Amniotic epithelial cell (primary cell): ENCODE measurements at places on chromosomes 4 and X.

- peak; percentile 64 for DNase-seq
These were observed 55.5 kb upstream of the FBXW7 start for GRCh38 chr4:152591396-152591795.

DNA sequence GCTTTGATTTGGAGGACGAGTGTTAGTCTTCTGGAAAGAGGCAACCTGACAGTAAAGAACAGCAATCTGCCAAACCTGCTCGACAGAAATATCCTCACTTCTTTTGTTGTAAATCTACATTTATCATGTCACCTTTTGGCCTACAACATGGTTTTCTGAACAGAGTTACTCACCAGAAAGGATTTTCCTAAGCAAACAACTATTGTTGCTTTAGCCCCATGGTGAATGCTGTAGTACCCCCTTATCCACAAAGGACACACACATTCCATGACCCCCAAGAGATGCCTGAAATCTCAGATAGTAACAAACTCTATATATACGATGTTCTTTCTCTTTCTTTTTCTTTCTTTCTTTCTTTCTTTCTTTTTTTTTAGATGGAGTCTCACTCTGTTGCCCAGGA is 42.7 kb downstream of the TMEM150C start:
- DNase-seq = no peak

DNA sequence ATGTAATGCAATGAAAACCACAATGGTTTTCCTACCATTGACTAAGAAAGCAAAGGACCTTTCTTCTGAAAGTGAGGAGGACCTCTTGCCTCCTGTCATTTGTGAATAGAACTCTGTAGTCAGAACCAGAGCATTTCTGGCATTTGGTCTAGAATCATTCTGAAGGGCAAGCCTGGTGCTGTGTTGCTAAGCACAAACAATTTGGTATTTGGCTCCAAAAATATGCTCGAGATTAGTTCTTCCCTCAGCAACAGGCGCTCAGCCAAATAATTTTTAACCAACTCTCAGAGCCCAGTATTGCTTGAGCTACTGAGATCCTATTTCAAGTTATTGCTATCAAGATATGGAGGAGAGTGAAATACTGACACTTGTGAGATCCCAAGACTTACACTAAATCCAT is 71.0 kb downstream of the SNCA start:
- DNase-seq = peak; percentile 80

- DNase-seq = no peak
These were observed 89.9 kb upstream of the MAOA start for GRCh38 chrX:43566170-43566569.

GRCh38 chrX:46918434-46918833 is 6.2 kb downstream of the JADE3 start:
- no peak for DNase-seq

- DNase-seq = no peak
These were observed 24.3 kb downstream of the PSAPL1 start for GRCh38 chr4:7410446-7410845.

- DNase-seq = no peak
These were observed 182.4 kb upstream of the CXXC4 start for GRCh38 chr4:104677116-104677515.

- no peak for DNase-seq
These were observed 2.8 kb downstream of the ACSL1 start for GRCh38 chr4:184823014-184823413.

GRCh38 chr4:112287258-112287989 is 1.7 kb upstream of the TIFA start:
- no peak for DNase-seq

DNA sequence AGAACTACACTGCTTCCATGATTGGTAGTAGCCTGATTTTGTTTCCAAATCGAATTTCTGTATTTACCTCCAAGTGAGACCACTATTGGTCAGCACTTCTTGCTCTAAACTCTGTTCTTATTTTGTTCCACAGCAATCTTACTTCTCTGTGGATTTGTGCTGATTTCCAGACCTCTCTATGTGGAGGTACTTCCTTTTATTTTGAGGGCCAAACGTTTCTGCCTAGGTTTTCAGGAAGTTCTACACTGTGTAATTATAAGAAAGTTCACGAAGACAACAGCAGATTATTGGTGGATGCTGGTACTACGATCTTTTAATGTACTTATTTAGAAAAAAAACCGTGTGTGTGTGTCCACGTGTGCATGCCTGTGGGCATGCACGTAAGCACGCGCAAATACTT is 46.7 kb downstream of the DTHD1 start:
- no peak for DNase-seq

GRCh38 chr4:127533028-127533700 is 99.6 kb upstream of the INTU start:
- DNase-seq = peak; percentile 21

DNA sequence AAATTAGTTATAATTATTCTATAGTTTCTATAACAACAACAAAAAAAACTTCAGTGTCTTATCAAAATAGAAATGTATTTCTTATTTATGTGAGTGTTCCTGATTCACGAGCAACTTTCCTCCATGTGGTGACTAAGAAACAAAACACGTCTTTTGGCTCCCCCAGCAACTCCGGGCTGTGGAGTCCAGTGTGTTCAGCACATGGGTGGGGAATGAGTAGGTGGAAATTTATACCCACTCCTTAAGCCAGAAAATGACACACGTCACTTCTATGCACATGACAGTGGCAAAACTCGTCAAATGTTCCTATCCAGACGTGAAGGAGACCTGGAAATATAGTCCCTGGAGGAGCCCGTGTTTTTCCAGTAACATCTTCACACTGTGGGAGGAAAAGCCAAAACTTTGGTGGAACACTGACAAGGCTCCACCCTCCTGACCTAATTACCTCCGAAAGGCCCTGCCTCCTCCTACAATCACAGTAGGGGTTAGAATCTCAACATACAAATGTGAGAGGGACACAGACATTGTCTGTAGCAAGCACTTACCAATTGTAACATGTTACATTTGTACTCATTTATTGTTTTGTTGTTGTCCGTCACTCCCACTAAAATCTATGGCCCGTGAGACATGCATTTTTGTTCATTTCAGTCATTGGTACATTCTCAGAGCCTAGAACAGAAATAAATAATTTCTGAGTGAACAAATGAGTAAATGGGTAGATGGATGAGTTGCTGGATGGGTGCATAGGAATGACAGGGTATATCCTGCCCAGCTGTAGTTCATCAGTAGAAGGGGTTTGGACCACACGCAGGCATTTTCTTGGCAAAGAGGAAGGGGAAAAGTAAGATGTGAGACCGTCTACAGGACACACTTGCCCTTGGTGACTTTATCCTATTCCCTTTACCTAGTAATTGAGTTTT is 605.8 kb upstream of the TENM3 start:
- no peak for DNase-seq

GRCh38 chr4:151446208-151446607 is 37.2 kb downstream of the FHIP1A start:
- DNase-seq = no peak

GRCh38 chr4:7361280-7361895 is 73.3 kb downstream of the PSAPL1 start:
- DNase-seq = no peak
